Dermis microvascular lymphatic vessel endothelial cell (primary cell): ENCODE measurements at places on chromosomes 3 and 15. TPM values are rescaled to one million over a fixed set of nuclear protein-coding genes. Genes with fewer than 3 reads are reported as not detected.

GRCh38 chr15:26721232-26721967, 51.5 kb downstream of the GABRB3 start:
- DNase-seq = no peak

DNA sequence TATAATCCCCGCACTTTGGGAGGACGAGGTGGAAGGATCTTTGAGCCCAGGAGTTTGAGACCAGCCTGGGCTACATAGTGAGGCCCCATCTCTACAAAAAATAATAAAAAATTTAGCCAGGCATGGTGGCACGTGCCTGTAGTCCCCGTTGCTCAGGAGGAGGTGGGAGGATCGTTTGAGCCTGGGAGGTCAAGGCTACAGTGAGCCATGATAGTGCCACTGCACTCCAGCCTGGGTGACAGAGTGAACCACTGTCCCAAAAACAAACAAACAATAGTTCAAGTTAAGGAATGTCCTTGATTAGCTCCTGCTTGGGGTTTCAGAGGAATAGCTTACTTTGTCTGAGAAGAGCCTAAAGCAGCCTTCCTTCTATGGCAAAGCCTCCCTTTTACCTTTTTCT, 51.7 kb upstream of the AMOTL2 start:
- no peak for DNase-seq

DNA sequence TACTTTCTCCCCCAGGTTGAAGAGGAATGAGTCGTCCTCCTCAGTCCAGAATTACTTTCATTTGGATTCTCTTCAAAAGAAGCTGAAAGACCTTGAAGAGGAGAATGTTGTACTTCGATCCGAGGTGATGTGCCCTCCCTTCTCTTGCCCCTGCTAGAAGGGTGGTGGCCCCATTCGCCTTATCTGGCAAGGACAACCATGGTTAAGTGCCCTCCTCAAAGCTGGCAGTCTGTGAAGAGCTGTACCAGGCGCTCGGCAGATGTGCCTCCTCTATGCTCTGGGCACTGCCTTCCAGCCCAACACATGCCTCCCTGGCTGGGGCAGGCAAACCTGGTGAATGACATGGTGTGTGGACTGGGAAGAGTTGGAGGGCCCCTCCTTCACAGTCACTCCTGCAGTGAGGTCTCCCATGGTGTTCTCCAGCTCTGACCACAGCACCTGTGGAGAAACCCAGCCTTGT, 77.0 kb downstream of the CCK start:
- no peak for DNase-seq

- peak; percentile 23 for DNase-seq
Measured at GRCh38 chr15:63991706-63992105, 54.6 kb downstream of the DAPK2 start.

- no peak for DNase-seq
Measured at GRCh38 chr3:134134240-134134639, 104.5 kb upstream of the SLCO2A1 start.

- no peak for DNase-seq
Measured at GRCh38 chr3:160012108-160012507, 23.5 kb downstream of the IL12A start.

DNA sequence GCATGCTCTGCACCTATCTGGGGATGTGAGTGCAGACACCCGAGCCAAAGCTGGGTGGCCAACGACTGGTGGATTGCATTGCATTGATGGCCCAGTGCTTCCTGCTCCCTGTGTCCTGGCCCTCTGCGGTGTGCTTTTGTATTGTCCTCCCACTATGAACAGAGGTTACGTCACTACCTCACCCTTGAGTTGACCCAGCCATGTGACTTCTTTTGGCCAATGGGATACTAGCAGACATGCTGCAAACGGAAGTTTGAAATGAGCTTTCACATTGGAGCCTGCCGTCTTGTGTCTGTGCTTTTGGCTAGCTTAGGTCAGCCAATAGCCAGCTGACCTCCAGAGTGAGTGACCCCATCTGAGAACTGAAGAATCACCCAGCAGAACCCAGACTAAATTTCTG, 15.3 kb upstream of the TBC1D21 start:
- no peak for DNase-seq

DNA sequence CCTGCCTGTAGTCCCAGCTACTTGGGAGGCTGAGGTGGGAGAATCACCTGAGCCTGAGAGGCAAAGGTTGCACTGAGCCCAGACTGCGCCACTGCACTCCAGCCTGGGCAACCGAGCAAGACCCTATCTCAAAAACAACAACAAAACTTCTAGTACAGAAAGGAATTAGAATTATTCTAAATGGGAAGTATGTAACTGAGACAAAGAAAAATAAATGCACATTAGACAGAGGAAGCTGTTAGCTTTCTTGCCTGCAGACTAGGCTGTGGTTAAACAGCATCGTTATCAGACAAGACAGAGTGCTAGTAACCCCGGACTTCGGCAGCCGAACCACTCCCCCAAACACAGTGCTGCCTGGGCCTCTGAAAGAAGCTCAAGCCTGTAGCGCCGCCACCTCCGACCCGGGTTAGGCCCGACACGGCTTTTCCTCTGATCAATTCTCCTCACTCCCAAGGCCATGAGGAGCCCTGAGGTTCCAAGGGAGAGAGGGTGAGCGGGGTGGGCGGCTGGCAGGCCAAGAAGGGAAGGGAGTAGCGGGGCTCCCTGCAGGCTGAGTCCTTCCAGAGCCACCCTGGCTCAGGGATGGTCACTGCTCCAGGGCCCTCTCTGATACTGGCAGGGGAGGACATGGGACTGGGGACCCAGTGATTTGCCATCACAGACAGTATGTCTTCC, 44.8 kb upstream of the MUC4 start:
- DNase-seq = no peak

DNA sequence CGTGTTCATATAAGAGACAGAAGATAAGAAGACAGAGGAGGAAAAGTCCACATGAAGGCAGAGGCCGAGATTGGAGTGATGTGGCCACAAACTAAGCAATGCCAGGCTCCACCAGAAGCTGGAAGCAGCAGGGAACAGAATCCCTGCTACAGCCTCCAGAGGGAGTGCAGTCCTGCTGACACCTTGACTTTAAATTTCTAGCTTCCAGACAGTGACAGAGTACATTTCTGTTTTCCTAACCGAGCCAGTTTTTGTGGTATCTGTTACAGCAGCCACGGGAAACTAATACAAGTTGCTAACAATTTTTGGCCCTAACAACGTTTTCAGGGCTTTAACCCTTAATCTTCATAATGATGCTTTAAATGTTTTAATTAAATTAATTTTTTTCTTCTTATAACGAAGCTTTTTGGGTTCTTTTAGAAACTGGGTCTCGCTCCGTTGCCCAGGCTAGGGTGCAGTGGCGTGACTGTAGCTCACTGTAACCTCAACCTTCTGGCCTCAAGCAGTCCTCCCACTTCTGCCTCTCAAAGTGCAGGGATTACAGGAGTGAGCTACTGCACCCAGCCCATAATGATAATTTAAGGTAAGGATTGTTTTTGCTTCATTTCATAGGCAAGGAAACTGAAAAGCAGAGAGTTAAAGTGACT, 202.3 kb upstream of the PROK2 start:
- DNase-seq = peak; percentile 37

GRCh38 chr3:197736010-197736490, 654 bp downstream of the RUBCN start:
- peak; percentile 29 for DNase-seq

- DNase-seq = no peak
Measured at GRCh38 chr15:31255732-31256377, 70.8 kb upstream of the KLF13 start.

- DNase-seq = peak; percentile 6
Measured at GRCh38 chr15:39692356-39693327, 90.0 kb downstream of the FSIP1 start.

DNA sequence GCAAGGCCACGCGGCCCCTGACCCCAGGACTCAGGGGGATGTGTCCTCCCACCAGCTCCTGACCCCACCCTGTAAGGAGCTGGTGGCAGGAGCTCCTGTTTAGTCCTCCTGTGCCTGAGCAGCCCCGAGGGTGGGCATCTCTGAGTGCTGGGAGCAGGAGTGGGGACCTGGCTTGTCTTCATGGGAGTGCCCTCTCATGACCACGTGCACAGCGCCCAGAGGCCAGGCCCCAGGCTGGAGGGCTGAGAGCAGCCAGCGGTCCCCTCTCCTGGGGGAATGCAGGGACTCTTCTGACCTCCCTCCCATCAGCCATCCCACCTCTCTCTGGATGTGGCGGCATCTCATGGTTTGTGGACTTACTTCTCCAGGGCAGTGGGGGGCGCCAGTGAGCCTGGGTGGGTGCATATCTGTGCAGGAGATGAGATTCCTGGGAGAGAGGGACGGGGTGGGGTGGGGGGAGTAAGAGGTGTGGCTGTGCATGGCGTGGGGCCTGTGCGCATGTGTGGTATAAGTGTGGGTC, 205.6 kb downstream of the TBC1D2B start:
- DNase-seq = no peak

GRCh38 chr3:29952431-29952830, 654.0 kb upstream of the TGFBR2 start:
- no peak for DNase-seq

DNA sequence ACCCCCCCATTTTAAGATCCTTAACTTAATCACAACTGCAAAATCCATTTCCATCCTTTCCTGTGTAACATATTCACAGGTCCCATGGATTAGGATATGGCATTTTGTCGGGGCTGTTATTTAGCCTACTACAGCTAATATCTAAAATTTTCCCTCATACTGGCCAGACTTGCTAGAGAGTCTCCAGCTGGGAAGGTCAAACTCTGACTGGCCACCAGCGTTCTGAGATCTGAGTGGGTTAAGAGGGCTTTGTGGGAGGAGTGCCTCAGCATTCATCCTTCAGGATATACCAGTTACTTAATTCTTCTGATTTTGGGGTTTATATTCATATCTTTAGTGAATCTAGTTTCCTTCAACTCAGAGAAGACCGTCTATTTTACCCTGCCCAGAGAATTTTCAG, 17.7 kb downstream of the TM4SF18 start:
- no peak for DNase-seq

Gene GOLGA8N
- 0.39 and 1.0 TPM in 2 replicates for total RNA-seq

Gene TMEM62
- total RNA-seq = 11.4 and 12.7 TPM in 2 replicates

Gene CCR8
- not detected in 2 replicates for total RNA-seq

Gene SKOR1
- under 0.01 TPM in 2 replicates for total RNA-seq

Gene IL5RA
- not detected in 2 replicates for total RNA-seq

Gene EPHA3
- total RNA-seq = not detected in 2 replicates
